KG1 (cell line): ENCODE measurements at places on chromosomes 12 and 14.
A peak's percentile ranks its signal among the peaks of the same experiment; 100 is the strongest.

DNA sequence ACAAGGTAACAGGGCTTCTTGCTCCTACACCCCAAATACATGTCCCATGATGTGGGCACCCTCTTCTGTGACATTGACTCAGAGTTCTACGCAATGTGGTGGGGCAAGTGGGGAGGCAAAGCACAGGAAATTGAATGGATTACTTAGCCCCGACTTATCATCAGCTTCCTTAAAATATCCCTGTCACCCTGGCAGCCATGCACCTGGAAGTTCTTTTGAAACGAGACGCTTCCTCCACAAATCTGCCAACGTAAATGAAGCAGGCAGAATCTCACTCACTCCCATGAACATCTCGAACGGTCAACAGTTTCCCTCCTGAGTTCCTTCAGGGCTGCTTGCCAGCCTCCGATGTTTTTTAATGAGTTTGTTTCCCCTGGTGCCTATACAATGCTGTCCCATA is 33.5 kb downstream of the RNFT2 start:
- no peak for DNase-seq

GRCh38 chr14:106318700-106319099 is 792.3 kb downstream of the TMEM121 start:
- DNase-seq, result no peak

GRCh38 chr14:78202163-78202562 is 32.0 kb downstream of the NRXN3 start:
- DNase-seq, result peak; percentile 14

GRCh38 chr12:78666584-78666983 is 198.0 kb upstream of the SYT1 start:
- DNase-seq, result no peak

DNA sequence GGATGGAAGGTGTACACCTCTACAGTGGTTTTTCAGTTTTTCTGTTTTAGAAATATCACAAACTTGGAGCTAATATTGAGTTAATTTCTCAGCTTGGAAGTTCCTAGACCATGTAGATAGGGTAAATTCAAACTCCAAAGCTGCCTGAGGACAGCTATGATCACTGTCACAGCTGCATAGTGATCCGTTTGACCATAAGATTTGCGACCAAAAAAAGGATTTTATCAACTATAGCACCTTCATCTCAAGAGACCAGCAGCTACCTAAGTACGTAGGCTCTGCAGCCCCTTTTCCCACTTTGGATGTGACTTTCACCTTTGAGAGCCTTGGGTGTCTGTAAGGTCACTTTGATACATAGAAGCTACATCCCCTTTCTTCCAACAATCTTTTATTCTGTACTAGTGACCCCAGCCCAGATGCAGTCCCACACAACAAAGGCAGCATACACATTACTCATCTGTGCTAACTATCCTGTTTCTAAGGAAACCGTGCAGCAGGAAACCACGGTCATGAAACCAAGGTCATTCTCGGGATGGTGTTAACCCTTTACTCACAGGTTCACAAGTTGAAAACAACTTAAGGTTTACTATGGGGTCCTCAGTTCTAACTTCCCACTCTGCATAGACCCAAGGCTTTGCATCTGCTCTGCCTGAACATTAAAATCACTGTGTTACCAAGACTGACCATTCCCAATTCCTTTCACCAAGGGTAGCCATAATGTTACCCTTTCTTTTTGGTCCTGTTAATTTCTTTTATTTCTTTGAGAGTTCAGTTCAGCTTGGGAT is 75.4 kb downstream of the IFT81 start:
- DNase-seq, result no peak
